ENCODE measurements at places on chromosomes 7 and 10. TPM values are rescaled to one million over a fixed set of nuclear protein-coding genes. Genes with fewer than 3 reads are reported as not detected.

The ACTR3C gene
- polyA plus RNA-seq: not detected

The ZC3HAV1L gene
- not detected for polyA plus RNA-seq

The TMEM229A gene
- 0.31 TPM for polyA plus RNA-seq

The LRRN3 gene
- 138 TPM for polyA plus RNA-seq

The FAM13C gene
- polyA plus RNA-seq: 89.3 TPM

The AKR1C8 gene
- 0.54 TPM for polyA plus RNA-seq

The TRIM24 gene
- polyA plus RNA-seq: 48.6 TPM

The CLCN1 gene
- not detected for polyA plus RNA-seq

The CPVL gene
- 19.5 TPM for polyA plus RNA-seq

The NRCAM gene
- 90.9 TPM for polyA plus RNA-seq

The TSPAN15 gene
- polyA plus RNA-seq: 1.2 TPM

The HOXA1 gene
- polyA plus RNA-seq: not detected
